ENCODE measurements at places on chromosomes 13 and 19. TPM values are rescaled to one million over a fixed set of nuclear protein-coding genes. Genes with fewer than 3 reads are reported as not detected.

PSG7 gene
- total RNA-seq = not detected

POSTN gene
- 0.08 TPM for total RNA-seq

KLK12 gene
- not detected for total RNA-seq

DMRTC2 gene
- not detected for total RNA-seq

KIR2DL4 gene
- not detected for total RNA-seq

FAM216B gene
- total RNA-seq = not detected

SYNGR4 gene
- 3.6 TPM for total RNA-seq

IRGQ gene
- total RNA-seq = 7.7 TPM
